ENCODE measurements at places on chromosomes 13 and 19.

GRCh38 chr19:35451338-35452096 is 3.5 kb downstream of the FFAR2 start:
- no peak for DNase-seq

DNA sequence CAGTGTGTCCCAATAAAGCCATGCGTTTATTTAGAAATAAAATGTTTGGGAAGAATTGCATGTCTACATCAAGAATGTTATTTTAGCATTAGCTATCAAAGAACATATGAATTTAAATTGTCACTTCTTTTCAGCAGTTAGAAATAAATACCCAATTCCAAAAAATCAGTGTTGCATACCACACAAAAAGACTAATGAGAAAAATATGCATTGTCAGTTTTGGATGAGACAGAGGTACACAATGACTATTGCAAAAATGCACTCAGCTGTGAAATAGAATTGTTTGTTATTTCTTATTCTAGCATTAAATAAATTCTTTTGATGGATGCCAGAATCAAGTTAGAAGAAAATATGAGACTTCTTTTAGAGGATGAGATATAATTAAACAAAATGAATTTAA is 833.9 kb downstream of the SLITRK1 start:
- no peak for DNase-seq

GRCh38 chr19:51354103-51354741 is 12.0 kb downstream of the ETFB start:
- DNase-seq = no peak

- DNase-seq = no peak
Observed at GRCh38 chr13:79407349-79407979, 1.4 kb upstream of the RBM26 start.

GRCh38 chr19:47111006-47111621 is 2.5 kb downstream of the ZC3H4 start:
- peak; percentile 30 for DNase-seq

- no peak for DNase-seq
Observed at GRCh38 chr13:98937911-98938381, 39.9 kb downstream of the DOCK9 start.

DNA sequence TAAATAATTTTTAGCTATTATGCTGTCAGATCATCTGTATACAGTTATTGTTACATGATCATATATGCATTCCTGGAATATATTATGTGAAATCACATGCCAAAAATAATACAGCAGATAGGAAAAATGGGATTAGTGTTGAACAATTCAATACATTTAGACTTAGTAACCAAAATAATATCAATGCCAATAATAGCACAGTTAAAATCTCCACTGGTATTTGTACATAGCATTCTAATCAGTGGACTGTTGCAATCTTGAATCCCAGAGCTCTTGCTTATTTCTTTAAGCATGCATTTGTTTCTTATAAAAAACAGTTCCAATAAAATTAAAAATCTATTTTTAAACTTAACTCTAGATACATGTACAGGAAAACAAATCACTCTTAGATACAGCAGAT is 2772.2 kb downstream of the PCDH9 start:
- DNase-seq = no peak

GRCh38 chr13:48817166-48817802 is 158.4 kb upstream of the FNDC3A start:
- DNase-seq = no peak

DNA sequence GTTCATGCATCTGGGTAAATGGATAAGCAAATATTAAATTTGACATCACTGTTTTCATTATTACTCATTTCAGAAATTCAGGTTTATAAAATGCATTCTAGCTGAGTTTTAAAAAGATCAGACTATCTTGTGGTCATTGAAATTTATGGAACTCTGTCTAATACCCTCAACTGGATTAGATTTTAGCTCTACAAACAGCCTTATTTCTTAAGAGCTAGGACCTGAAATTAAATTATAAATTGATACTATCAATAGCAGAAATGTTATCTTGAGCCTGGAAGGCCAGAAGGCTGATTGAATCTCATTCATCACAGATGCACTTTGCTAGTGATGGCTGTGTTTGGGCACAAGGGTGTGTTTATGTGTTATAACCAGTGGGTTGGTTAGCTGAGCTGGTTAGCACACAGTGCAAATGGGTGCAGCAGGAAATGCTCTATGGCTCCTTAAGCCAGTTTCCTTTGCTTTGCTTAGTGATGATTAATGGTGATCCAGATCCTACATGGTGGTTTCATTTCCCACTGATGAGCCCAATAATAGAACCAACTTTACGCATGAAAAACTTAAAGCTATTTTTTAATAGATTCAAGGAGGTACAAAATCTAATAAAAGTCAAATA is 310.8 kb upstream of the KLF12 start:
- DNase-seq = no peak

DNA sequence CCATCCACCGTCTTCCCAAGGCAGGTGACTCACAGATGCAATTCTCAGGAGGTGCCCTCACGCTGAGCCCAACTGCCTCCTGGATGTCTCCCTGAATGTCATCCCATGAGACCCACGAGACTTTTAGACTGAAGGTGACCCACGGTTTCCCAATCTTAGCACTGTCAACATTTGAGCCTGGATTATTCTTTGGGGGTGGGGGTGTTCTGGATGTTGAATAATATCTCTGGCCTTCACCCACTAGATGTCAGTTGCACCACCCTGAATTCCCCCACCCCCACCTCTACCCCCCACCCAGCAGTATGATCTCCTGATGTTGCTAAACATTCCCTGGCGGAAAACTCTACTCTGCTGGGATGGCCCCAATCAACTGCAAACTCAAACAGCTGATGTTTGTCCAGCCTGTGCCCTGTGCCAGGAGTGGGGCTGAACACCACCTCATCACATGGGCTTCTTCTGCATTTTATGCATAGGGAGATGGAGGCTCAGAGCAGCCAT is 2.2 kb upstream of the CYP4F22 start:
- no peak for DNase-seq

GRCh38 chr19:54614726-54615125 is 15.6 kb upstream of the LILRB1 start:
- no peak for DNase-seq

DNA sequence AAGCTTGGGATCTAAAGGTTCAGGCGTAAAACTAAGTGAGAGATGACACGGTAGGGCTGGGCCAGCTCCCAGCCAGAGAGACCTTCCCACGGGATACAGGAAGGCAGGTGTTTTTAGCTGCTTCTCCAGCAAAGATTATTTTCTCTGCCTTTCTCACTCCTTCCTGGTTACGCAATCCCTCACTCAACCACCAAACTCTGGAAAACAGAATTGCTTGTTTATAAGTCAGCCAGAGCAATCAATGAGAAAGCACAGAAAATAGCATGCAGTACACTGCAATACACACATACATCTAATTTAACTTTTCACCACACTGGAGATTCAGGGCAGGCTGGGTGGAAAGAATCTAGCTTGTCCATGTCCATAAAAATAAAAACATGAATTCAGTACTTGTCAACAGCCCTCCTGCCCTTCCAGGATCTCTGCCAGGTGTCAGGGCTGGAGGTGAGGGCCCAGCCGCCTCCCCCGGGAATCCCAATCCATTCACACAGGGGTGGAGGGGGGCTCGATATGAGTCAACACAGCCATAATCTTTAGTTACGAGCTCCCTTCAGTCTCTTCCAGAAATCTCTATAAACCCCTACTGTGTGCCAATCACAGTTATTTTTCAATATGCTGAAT is 12.2 kb downstream of the RHPN2 start:
- no peak for DNase-seq

DNA sequence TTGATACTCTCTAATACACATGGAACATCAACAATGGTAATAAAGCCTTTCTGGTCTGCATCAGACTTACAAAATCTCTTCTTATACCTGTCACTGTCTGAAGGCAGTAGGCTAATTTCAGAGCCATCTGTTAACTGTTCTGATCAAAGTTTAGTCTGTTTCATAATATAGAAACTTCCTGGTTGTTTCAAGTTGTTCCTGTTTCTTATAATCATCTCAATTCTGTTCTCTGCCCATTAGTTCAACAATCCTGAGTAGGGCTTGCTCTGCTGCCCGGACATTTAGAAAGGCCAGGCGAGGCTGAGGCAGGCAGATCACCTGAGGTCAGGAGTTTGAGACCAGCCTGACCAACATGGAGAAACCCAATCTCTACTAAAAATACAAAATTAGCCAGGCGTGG is 5.4 kb upstream of the ZSCAN5A start:
- no peak for DNase-seq

GRCh38 chr19:54172471-54173358 is at the start of gene TMC4:
Gene TMC4 (minus strand): TSS chr19:54173160. CDS start chr19:54173117, 43 bp downstream.
- DNase-seq = no peak

DNA sequence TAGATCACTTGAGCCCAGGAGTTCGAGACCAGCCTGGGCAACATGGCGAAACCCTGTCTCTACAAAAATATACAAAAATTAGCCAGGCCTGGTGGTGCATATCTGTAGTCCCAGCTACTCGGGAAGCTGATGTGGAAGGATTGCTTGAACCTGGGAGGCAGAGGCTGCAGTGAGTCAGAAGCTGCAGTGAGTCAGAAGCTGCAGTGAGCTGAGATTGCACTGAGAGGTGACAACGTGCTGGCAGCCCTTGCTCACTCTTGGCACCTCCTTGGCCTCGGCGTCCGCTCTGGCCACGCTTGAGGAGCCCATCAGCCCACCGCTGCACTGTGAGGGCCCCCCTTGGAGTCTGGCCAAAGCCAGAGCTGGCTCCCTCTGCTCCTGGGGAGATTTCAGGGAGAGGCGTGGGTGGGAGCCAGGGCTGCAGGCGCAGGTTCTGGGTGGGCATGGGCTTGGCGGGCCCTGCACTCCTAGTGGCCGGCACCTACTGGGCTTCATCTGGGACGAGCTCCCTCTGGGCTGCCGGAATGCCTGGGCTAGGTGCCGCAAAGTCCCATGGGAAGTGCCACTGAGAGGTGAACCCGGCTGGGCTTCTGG is 39.5 kb upstream of the RPL21 start:
- no peak for DNase-seq

DNA sequence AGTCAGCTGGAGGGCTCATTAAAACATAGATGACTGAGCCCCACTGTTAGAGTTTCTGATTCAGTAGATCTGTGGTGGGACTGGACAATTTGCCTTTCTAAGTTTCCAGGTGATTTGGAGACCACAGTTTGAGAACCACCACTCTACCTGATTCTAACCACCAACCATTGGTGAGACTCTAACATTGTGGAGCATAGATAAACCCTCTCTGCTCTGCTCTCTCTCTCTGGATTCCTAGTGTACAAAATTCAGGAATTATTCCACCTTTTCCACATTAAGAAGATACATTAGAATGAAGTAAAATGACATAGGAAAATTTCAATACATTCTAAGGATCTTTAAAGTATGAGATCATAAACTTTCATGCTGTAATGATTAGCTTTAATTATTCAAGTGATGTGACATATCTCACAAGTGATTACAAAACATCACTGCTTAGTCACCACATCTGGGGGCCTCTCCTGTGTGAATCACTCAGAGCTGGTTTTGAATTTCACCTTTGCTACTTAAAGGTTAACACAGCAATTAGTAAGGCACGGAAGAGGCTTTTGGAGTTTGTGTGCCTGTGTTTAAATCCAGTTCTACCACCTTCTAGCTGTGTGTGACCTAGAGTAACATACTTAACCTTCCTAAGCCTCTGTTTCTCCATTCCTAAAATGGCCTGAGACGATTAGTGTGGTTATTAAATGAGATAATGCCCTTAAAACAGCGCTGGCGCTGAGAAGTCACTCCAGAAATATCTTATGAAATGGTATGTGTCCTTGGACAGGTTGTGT is 78.5 kb upstream of the NBEA start:
- no peak for DNase-seq

DNA sequence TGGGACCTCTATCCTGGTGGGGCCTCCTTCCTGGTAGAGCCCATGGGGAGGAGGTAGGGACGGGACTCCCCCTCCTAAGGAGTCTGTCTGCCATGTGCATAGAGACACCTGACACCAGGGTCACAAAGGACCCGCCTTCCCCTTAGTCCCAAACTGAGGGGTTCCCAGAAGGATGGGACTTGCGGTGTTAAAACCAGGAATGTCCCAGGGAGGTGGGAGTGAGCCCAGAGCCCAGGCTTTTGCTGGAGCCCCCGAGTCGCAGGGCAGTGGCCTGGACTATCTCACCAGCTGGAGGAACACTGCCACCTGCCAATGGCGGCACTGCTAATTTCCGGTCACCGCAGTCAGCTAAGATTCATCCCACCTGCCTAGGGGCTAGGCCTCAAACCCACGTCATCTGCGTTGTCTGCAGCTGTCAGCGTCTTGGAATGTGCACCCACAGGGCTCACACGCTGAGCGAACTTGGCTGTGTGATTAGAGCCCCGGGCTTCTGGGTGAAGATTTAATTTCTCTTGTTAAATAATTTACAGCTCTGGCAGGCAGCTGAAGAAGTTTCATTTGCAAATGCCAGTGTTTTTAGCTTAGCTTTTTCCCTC is 31.9 kb upstream of the ATP11A start:
- DNase-seq = no peak

- no peak for DNase-seq
Observed at GRCh38 chr19:5451494-5451893, 3.7 kb upstream of the ZNRF4 start.

DNA sequence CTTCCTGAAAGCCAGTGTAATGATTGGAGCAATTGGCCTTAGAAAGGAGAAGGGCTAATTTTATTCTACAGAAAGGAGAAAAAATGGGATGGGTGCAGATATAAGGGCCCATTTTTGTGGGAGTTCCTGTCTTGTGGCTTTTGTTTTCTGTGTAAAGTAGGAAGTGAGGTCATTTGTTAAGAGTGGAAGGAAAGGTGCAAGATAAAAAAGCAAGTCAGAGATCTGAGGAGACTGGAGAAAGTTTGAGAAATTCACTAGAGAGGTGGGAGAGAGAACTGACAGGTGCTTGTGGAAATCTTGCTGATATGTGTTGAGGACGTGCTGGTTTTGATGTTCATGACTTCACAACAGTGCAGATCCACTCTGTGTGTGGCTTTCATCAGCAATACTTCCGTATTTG is 349.4 kb downstream of the DLEU7 start:
- DNase-seq = no peak

GRCh38 chr13:110405597-110406450 is 98.7 kb downstream of the COL4A2 start:
- DNase-seq = no peak

DNA sequence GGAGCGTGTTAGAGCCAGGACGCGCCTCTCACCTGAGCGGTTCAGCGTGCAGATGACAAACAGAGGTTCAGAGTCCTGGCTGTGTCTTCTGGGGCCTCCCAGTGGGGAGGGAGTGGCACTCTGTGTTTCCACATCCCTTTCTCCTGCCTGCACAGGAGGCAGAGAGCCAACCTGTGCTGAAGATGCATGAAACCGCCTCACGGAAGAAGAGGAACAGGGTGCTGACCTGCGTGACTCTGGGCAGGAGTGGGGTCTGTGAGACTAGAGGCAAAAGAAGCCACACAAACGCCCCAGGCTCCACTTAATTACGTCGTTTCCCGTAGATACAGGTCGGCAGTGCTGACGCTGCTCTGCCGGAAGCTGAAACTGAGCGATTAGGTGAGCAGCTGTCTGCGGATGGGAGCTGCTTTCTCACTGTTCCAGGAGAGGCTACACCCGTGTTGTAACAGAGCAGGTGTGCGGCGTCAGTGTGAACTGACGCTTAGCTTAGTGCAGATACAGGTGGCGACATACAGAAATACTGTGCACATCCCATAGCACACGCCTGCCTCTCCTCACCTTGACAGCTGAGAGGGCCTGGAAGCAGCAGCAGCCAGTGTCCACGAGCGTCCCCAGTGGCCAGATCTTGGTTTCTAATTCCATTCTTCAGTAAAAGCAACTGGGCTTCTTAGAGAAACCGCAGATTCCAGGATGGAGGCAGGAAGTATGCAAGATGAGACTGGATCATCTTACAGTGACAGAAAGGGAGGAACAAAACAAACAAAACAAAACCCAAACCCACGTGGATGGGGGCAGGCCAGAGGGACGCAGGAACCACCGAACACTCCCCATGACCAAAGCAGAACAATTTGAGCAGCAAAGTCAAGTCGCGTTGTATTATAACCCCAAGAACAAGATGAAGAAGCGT is 37.7 kb upstream of the MCF2L start:
- no peak for DNase-seq

All from stimulated activated CD8-positive, alpha-beta memory T cell treated with anti-CD3 and anti-CD28 coated beads, Interleukin-12 subunit alpha, Interleukin-12 subunit beta, amount 100 ng/mL, for 4 hours (primary cell).